DMS153 (cell line): ENCODE measurements at places on chromosomes 6 and 20.

DNA sequence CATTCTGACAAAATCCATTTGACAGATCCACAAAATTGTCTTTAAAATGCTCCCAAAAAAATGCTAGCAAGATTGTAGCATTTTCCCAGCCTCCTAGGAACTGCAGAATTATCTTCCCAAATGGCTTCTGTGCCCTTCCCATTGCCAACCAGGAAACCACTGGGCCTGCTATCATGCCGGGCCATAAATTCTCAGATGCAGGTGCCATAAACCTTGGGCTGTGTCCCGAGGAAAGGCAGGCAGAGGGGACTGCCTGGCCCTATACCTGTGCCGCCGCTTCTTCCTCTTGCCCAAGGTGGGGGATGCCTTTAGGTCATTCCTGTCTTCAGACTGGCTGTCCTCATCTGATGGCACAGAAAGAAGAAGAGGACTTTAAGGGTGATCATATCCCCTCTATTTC is 2.8 kb downstream of the VSX1 start:
- DNase-seq = no peak

- DNase-seq = no peak
Measured at GRCh38 chr6:149057464-149057840, 260.1 kb upstream of the TAB2 start.

GRCh38 chr20:11432407-11432806 is 485.3 kb upstream of the BTBD3 start:
- no peak for DNase-seq

- no peak for DNase-seq
Measured at GRCh38 chr6:4413073-4413472, 277.7 kb upstream of the ECI2 start.

- no peak for DNase-seq
Measured at GRCh38 chr6:145885431-145885830, 70.8 kb upstream of the FBXO30 start.

GRCh38 chr20:57801581-57801980 is 91.8 kb upstream of the PMEPA1 start:
- no peak for DNase-seq

DNA sequence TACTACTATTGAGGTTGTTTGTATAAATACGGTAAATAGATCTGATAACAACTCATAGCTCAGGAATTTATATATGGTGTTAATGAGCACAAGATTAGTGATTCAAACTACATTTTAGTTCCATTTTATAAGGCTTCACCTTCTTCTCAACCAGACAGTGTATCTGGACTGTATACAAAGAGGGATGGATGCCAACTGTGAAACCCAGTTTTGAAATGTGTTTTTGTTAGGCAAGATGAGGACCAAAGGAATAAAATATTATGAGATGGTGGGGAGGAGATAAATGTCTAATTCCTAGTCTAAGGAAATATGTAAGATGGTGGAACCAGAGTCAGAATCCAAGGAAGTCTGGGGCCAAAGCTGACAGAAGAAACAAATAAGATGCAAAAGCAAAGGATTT is 329.0 kb downstream of the GRIK2 start:
- no peak for DNase-seq

DNA sequence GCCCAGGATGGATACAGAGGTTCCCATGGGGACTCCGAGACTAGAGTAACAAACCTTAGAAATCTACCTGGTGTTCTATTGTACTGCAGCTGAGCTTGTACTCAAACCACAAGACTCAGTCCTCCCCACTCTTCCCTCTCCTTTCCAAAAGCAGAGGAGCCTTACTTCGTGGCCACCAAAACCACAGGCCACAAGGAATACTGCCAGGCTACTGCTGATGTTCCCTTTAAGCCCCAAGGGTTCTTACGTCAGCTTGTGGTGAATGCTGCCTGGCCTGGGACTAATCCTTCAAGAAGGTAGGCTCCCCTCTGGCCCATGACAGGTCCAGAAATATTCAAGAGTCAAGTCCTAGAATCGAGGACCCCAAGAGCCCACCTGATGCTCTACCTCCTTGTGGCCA is 10.5 kb upstream of the DEFB128 start:
- DNase-seq = no peak

DNA sequence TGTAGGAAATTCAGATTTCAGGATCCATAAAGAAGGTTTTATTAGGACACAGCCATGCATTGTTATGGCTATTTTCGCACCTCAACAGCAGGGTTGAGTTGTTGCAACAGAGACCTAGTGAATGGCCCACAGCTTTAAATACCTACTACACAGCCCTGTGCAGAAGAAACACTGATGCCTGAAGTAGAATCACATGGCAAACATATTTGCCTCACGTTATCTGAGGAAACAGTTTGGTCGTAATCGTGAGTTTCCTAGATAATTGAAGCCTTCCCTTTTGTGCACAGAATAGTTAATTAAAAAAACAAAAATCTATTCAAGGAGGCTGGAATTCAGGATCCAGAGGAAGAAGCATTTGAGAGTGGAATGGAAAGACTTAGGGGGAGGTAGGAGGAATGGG is 55.1 kb downstream of the GCNT2 start:
- no peak for DNase-seq

- DNase-seq = no peak
Measured at GRCh38 chr20:13554706-13555105, 84.0 kb downstream of the TASP1 start.

GRCh38 chr6:168575346-168576098 is 134.5 kb downstream of the SMOC2 start:
- DNase-seq = no peak

DNA sequence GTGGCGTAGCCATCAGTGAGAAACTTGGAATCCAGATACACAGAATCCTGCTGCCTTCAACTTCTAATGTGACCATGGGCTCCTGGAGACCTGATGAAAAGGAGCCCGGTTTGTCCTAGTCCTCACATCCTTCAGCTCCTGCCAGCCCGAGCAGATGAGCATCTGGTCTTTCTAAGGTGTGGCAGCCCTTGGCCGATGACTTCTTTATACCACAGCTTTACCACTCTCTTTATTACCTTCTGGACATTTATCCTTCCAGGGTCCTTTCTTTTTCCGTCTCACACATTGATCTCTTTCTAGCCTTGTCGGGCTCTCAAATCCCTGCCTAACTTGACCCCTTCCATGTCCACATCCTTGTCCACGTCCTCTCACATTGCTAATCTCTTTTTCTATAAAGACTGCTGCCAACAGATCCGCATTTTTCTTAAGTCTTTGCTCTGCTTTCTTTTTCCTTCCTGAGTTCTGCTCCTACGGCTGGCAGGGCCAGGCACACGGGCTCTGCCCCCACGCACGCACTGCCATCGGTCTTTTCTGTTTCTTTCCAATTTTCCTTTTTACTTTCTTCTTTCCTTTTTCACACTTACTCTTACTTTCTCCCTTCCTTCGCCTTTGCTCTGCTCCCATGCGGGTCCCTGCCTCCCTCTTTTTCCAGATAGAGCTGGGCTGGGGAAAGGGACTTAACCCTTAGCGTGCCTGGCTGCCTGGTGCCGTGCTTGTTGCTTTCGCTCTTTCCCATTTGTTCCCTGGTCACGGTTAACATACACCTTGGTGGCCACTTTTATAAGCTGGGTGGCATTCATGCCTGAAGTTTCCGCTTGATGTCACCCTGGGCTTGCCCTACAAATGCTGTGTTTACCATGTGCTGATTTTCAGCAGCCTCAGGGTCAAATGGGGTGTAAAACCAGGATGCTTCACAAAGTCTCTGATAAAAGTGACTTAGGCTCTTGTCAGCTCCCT is 9.4 kb upstream of the GMPR start:
- DNase-seq = no peak

- DNase-seq = no peak
Measured at GRCh38 chr20:63885264-63886053, 9.5 kb upstream of the DNAJC5 start.

GRCh38 chr6:78701407-78701806 is 165.9 kb upstream of the IRAK1BP1 start:
- DNase-seq = no peak

GRCh38 chr6:21885532-21886114 is 292.1 kb downstream of the SOX4 start:
- no peak for DNase-seq

GRCh38 chr20:44910690-44911262 is 916 bp downstream of the PABPC1L start:
- DNase-seq = no peak

GRCh38 chr6:14074476-14075094 is 43.0 kb upstream of the CD83 start:
- DNase-seq = no peak

DNA sequence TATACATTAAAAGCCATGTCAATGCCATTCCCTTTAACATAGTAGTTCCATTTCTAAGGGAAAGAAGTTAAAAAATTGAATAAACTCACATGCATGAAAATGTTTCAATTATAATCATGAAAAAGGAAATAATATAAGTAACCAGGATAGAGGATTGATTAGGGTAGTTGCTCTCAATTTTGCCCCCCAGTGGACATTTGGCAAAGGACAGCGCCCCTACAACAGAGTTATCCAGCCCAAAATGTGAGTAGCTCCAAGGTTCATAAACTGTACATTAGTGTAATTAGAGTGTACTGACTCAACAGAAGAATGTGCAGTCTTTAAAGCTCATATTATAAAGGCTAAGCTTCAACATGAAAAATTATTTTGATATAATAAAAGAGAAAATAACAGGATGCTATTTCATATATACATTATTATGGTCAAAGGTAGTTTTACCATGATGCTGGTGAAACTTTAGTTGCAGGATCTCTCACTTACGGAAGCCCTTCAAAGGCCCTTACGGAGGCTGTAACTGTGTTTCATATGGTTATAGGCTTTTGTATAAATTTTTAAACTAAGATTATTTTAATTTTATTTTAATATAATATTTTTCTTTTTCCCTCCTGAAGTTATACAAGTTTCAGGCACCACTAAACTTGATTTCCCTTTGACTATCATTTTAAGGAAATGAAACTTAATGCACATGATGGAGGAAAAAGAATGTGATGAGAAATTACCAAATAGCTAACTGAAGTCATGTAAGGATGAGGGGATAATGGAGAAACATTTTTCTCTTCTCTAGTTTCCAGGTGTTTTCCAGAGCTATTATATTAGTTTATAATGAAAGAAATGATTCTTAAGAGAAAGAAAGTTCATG is 403.6 kb downstream of the PLCB1 start:
- DNase-seq = no peak

DNA sequence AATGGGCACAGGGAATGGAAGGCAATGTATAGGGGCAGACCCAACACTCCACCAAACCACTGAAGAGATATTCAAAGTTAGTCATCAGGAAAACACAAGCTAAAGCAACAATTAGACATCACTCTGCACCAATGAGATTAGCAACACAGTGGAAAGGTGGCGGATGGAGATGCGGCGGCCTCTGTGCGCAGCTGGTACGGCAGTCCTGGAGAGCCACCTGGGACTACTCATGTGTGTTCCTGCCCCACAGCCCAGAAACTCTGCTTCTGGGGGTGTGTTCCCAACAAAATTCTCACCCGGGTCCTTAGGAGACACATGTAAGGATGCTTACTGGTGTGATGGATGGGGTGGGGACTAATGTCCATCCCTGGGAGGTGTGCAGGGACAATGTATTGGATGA is 82.4 kb downstream of the DHX35 start:
- no peak for DNase-seq

- DNase-seq = no peak
Measured at GRCh38 chr6:156826290-156826955, 49.2 kb downstream of the ARID1B start.

GRCh38 chr6:80215063-80215462 is 108.6 kb downstream of the BCKDHB start:
- DNase-seq = no peak

GRCh38 chr20:21981597-21982344 is 276.3 kb downstream of the PAX1 start:
- no peak for DNase-seq

DNA sequence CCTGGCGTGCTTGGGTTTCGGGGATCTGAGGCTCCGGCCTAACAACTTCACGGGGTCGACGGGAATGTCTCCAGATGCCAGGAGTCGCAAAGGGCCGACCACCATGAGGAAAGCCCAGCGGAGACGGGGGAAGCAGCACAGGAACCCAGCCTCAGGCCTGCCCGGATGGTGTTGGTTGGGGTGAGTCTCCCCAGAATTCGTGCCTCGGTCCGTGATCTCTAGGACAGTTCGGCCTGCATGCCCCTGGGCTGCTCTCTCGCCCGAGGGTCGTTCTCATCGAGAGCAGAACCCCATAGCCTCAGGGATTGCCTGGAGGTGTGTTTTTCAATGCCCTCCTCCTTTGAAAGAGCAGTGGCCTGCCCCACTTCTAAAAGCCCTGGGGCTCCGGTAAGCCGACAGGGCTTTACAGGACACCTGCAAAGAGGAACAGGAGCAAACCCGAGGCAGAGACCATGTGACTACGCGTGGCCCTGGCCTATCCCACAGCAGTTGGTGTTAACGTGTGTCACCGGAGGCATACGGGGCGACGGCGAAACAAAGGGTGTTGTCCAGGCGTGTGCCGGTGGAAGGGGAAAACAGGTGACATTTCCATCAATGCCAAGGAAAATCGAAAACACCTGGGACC is 973.1 kb upstream of the DEFB115 start:
- DNase-seq = no peak

DNA sequence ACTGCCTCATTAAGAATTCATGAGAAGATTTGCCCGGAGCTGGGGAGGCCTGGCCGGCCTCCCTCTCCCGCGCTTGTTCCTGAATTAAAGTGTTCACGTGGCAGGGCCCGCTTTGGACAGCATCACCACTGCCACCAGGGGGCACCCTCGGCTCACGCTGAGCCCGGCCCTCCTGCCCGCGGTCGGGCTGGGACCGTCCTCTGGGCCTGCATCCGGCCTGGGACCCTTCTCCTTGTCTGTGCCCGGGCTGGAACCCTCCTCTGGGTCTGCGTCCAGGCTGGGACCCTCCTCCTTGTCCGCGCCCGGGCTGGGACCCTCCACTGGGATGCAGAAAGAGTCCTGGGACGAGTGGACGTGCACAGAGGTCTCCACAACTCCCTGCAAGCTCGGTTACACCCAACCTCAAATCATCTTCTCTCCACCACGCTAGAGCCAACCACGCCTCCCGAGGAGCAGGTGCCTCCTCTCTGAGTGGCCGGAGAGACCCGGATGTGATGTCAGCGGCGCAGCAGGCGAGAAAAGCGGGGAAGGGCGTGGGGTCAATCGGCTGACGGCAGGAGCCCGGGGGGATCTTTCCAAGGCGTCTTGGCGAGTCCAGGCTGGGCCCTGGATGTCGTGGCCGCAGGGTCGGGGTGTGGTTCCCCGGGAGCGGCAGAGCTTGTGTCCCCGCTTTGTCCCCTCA is 50.9 kb upstream of the DACT2 start:
- DNase-seq = peak; percentile 48

DNA sequence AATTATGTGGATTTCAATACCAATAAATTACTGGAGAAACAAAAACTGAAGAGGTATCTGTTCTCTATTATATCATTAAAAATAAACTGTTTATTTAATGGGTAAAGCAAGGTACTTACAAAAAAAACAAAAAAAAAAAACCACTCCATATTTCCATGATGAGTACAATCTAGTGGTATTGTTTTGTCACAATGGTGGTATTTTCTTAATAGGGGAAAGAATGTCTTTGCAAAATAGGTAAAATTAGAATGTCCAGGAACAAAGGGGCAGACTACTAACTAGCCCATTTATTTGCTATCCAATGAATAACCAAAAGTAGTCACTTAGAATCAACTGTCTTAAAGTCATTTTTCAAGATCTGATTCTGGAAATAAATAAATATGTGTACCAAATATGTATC is 92.0 kb downstream of the ARHGAP18 start:
- no peak for DNase-seq
